Mammary epithelial cell (primary cell): ENCODE measurements at places on chromosomes 6 and 20. TPM values are rescaled to one million over a fixed set of nuclear protein-coding genes. Genes with fewer than 3 reads are reported as not detected.

Gene ADGRG6
- total RNA-seq: 23.5 TPM

Gene BMP7
- total RNA-seq: 2.0 TPM

Gene PDYN
- not detected for total RNA-seq

Gene HLA-DRA
- 0.67 TPM for total RNA-seq

Gene VGLL2
- not detected for total RNA-seq

Gene PMEPA1
- total RNA-seq: 108 TPM
